Activated T-cell treated with anti-CD3 and anti-CD28 coated beads, Interleukin-2, amount 50 U/mL, for 72 hours (primary cell): ENCODE measurements at places on chromosomes 1 and 21. TPM values are rescaled to one million over a fixed set of nuclear protein-coding genes. Genes with fewer than 3 reads are reported as not detected.

The CFHR3 gene
- not detected for total RNA-seq

The DIO1 gene
- not detected for total RNA-seq

The ZNF648 gene
- not detected for total RNA-seq

The MMP23B gene
- total RNA-seq: 1.5 TPM

The SLC30A2 gene
- total RNA-seq: not detected

The PIK3R3 gene
- 0.89 TPM for total RNA-seq

The NUF2 gene
- total RNA-seq: 59.6 TPM

The LCE2B gene
- not detected for total RNA-seq

The SPTA1 gene
- not detected for total RNA-seq

The CYP2J2 gene
- 0.76 TPM for total RNA-seq

The EFNA4 gene
- 4.0 TPM for total RNA-seq

The ABCG1 gene
- total RNA-seq: 53.1 TPM

The SLC37A1 gene
- 27.5 TPM for total RNA-seq

The LTN1 gene
- 25.9 TPM for total RNA-seq

The TMEM125 gene
- total RNA-seq: not detected
